ENCODE measurements at places on chromosomes 2 and 18. TPM values are rescaled to one million over a fixed set of nuclear protein-coding genes. Genes with fewer than 3 reads are reported as not detected.

The DYSF gene
- 14.6 TPM for total RNA-seq

The ZNF236 gene
- total RNA-seq: 14.3 TPM

The ITGA6 gene
- 31.7 TPM for total RNA-seq

The FANCL gene
- 32.9 TPM for total RNA-seq
